ENCODE measurements at places on chromosomes 2 and 18.

DNA sequence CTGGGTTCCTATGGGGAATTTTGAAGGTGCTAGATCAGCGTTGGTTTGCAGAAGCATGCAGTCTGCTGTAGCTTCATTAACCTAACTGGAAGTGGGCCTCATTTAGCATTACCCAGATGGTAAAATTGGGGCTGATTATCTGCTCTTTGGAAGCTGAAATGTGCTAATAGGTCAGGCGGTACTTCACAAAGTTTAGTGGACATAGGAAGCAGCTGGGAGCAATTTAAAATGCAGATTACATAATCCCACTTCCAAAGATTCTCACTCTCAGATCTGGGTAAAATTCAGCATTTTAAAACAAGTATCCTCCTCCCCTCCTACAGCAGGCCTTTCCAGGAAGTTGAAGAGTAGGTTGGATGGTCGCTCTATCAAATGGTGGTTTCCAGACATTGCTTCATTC is 907.0 kb downstream of the CPS1 start:
- DNase-seq, result no peak

DNA sequence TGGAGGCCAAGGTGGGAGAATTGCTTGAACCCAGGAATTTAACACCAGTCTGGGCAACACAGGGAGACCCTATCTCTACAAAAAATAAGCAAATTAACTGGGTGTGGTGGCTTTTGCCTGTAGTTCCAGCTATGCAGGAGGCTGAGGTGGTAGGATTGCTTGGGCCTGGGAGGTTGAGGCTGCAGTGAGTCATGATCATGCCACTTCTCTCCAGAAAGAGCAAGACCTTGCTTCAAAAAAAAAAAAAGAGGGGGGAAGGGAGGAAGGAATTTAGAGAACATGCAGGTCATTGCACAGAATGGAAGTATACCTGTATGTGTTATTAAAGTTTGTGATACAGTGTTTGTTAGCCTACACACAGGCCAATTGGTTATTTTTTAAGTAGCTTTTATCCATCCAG is 25.8 kb downstream of the PKP4 start:
- no peak for DNase-seq

DNA sequence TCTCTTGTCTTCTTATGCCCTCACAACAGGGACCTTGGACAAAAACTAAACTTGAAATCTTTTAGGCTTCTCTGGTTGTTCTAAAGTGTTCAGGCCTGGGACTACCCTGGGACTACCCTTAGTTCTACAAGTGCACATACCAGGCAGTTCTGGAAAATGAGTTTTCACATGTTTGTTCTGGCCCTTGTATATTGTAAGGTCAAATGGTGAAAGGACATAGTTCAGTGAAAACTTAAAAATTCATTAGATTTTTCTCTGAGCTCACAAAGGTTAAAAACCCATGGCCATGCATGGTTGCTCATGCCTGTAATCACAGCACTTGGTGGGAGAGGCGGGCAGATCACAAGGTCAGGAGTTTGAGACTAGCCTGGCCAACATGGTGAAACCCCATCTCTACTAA is 875.5 kb upstream of the FAM98A start:
- DNase-seq, result no peak

- DNase-seq, result no peak
Observed at GRCh38 chr2:152585830-152586484, 131.3 kb downstream of the PRPF40A start.

- DNase-seq, result no peak
Observed at GRCh38 chr2:239690651-239691631, 290.1 kb upstream of the HDAC4 start.

DNA sequence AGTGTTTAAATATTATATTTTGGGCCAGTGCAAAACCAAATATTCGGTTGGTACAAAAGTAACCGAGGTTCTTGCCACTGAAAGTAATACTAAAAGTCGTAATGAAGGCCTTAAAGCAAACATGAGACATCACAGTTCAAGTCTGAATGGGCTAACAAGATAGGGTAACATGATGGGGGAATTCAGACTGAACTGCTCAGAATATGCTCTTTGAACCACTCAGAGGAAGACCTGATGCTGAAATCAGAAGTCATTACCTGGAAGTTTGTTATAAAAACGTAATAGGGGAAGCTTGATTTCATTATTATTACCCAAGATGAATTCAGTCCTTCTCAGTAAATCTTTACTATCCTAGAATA is 26.6 kb downstream of the CDKL4 start:
- DNase-seq, result no peak

DNA sequence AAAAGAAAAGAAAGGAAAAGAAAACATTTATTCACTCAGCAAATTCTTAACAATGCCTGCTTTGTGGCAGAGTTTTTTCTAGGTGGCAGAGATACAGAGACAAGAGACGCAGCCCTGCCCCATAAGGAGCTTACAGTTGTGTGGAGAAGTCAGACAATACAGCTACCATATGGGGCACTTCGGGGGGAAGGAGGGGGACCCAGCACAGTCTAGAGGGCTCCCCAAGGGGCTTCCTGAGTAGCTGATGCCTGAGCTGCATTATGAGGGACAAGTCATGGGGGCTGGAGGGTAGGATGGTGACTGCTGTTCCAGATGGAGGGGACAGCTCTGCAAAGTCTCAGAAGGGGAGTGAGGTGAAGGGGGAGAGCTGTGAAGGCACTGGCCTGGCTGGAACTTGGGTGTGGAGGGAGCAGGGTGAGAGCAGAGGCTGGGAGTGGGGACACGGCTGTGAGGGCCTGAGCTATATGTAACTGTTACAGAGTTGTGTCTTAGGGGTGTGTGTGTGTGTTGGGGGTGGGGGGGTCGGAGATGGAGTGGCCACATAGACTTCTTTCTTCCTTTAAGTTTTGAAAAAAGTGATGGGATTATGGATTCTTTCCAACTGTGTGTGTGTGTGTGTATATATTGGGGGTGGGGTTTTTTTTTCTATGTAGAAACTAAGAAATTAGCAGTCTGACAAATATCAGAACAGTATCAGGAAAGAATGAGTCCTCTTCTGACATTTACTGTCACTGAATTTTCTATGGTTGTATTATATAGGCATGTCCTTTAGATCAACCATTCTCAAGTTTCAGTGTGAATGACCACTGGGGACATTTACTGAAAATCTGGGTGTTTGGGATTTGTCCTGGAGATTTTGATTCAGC is 66.0 kb upstream of the HAAO start:
- no peak for DNase-seq

DNA sequence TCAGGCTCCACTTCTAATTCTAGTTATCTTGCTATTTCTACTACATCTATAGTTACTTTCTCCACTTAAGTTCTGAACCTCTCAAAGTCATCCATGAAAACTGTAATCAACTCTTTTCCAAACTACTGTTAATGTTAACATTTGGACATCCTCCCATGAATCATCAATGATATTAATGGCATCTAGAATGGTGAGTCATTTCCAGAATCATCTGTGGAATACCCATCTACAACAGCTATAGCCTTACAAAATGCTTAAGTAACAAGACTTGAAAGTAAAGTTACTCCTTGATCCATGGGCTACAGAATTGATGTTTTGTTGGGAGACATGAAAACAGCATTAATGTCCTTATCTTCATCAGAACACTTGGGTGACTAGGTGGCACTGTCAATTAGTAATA is 35.4 kb downstream of the BARD1 start:
- DNase-seq, result no peak

- no peak for DNase-seq
Observed at GRCh38 chr2:238264072-238264460, 24.2 kb upstream of the HES6 start.

DNA sequence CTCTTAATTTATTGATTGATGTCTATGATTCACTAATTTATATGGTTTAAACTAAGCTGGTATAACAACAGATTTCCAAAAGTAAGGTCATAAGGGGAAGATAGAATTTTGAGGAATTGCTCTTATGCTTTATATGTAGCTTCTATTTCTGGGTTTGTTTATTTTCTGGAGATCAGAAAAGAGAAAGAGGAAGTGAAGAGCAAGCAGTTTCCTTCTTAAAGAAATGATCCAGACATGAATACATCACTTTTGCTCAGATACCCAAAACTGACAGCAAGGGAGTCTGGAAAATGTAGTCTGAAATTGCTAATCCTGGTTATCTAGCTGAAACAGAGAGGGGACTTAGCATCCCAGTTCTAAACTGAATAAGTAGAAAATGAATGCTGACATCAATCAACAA is 912.5 kb upstream of the CRIM1 start:
- DNase-seq, result no peak

DNA sequence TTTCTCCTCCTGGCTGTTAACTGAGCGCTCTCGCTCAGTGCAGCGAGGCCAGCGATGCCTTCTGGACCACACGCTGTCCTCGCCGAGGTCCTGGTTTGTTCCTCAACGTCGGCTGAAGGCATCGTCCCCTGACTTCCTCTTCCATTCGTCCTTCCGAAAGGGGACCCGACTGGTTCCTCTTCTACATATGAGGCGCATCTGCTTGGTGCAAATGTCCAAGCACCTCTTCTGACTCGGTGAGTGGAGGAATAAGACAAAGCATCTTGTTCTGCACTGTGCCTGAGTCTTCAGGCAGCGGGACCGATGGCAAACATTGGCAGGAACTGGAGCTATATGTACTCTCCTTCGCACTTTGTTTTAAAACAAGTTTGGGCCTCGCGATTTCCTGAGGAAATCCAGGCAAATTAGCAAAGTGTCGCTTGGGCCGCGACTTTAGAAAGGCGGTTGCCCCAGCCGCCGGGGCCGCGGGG is 621 bp upstream of the KCNS3 start:
- DNase-seq, result no peak

- DNase-seq, result no peak
Observed at GRCh38 chr2:233261819-233262555, 10.5 kb downstream of the ATG16L1 start.

GRCh38 chr18:11004951-11005350 is 144.4 kb downstream of the PIEZO2 start:
- DNase-seq, result no peak

GRCh38 chr18:24456549-24456948 is 3.9 kb upstream of the HRH4 start:
- DNase-seq, result no peak

DNA sequence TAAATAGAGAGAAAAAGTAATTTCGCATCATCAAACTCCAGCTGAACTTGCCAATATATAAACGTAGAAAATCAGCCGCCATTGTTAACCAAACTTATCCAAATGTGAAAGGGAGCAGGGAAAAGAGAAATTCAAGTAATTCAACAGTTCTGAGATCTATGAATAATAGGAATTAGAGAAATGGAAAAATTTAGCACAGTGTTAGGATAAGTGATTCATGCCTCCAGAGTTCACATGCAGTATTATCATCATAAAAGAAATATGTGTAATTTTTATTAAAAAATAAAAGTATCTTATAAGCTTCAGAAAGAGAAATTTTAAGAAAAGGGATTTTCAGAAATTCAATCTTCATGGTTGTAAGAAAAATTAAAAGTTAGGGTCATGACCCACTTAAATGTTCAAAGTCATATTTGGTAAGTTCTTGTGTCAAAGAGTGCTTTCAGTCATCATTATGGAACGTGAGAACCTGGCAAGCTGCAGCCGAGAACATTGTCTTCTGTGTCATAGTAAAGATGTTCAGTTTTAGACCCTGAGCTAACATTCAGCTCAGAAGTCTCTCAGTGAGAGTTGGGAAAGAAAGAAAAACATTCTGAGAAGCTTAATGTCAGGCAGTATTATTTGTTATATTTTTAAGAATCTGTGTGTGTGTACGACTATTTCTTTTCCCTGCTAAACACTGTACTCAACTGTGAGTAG is 414.3 kb upstream of the RGPD4 start:
- DNase-seq, result no peak

DNA sequence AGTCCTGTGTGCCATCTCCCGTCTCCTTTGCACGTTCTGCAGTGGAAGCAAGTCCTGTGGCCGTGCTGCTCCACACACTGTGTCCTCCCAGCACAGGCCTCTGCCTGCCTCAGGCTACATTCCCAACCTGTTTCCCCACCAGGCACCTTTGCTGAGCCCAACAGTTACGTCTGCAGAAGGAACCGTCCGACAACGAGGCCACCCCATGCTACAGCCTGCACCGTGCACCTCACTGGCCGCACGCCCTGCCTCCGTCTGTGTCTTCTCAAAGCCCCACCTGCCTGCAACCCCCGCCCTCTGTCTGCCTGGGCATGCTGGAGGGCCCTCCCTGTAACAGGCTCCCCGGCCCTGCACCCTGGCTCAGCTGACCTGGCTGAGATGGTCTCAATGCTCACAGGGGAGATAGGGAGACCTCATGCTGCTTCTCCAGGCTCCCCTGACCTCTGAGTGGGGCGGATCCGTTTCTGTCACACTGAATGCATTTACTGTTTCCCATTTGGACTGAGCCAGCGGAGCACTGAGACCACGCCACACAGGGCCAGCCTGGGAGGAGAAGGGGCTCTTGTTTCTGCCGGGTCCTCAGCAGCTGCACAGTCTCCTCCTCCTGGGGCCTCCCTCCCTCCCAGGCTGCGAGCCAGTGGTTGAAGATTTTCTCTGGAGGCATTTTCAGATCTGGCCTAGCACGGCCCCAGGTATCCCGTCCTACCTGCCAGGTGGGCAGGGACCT is 109.1 kb upstream of the OTOS start:
- no peak for DNase-seq

- no peak for DNase-seq
Observed at GRCh38 chr2:10475811-10476660, 27.9 kb upstream of the ODC1 start.

- DNase-seq, result no peak
Observed at GRCh38 chr2:18926631-18927524, 337.5 kb upstream of the NT5C1B start.

DNA sequence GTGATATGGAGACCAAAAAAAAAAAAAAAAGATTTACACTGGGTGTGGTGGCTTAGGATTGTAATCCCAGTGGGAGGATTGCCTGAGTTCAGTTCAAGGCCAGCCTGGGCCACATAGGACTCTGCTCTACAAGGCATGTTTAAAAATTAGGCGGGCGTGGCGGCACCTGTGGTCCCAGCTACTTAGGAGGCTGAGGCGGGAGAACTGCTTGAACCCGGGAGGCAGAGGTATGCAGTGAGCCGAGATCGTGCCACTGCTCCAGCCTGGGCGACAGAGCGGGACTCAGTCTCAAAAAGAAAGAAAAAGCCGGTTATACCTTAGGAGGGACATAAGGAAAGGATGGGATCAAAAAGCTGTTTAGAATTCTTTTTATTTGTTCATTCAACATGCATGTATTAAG is 707 bp upstream of the SPDYA start:
- no peak for DNase-seq

- DNase-seq, result peak; percentile 81
Observed at GRCh38 chr2:156334496-156335478, 2.3 kb upstream of the NR4A2 start.

DNA sequence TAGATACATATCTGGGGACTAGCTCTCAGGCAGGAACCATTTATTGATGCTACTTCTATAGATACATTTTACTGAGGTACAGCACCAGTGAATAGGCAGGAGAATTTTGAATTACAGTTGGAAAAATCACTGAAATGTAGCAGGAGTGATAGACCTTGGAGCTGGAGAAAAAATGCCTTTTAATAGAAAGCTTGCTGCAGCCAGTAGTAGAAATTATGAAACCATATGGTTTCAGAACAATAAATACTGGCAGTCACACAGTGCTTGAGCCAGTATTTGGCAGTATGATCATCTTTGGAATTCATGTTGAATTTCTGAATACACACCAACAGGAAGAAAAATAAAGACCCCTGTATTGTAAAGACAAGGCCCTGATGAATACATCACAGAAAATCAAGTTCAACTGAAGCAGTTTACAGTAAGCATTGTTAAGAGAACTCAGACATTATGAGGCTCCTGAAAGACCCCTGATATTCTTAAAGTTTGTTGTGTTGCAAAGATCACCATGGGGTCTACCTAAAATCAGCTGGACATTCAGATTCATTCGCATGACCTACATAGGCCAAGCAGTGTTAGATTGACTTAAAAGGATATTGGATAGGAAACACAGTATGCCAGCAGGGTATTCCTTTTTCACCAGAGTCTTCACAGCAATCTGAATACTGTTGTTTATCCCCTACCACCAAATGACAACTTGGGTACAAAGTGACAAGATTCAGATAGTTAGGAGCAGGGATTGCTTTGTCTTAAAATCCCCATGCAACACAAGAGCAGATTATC is 139.0 kb downstream of the EHBP1 start:
- no peak for DNase-seq
